ENCODE measurements at places on chromosomes 13 and 19.

DNA sequence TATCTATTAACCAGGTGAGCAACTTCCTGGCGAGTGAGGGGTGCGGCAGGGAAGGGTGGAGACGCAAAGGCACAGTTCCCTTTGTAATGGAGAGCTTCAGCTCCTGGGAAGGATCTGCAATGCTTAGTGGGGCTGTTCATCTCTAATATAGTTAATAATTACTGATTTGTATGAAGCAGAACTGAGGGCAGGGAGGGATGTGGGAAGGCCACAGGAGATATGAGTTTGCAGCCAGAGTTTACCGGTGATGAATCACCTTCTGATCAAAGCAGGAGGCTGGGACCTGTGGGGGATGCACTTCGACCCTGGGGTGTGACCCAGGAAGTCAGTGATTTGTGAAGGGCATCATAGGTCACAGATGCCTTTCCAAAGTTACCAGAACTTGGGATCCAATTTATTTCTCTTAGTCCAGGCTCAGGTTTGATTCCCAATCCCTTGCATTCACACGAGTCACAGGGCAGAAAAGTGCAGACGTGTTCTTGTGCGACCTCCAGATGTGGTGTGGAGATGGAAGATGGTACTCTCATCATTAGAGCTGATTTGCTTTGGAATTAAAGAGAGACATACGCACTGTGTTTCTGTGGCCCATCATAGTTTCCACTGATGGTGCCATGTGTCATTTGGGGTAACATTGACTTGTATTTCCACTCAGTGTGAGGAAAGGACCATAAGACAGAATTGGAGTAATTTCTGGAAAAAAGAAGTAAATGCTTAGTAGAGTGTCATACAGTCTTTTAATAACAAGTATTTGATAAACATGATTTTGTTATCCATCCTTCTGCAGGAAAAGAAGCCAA lies 55.0 kb downstream of the LRCH1 start:
- no peak for DNase-seq

DNA sequence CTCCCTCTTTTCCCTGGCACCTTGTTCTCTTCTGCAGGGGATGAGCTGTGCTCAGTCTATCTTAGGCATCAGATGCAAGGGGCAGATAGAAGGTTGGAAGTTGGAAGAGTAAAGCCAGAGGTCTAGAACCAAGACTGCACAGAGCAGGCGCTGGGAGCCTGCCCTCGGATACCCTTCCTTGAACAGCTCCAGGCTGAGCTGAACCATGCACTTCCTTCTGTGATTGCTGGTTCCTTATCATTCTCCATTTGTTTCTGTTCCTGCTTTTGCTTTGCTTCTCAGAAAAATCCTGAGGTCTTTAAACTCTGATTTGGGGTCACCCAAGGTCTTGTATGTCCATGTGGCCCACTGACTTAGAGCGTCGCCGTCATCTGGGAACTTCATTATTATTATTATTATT lies 36.3 kb downstream of the ARHGEF18 start:
- DNase-seq: no peak

GRCh38 chr19:40165362-40165937 lies 25.8 kb upstream of the MAP3K10 start:
- DNase-seq: peak; percentile 47

GRCh38 chr13:42487221-42487620 lies 86.7 kb upstream of the TNFSF11 start:
- DNase-seq: no peak

DNA sequence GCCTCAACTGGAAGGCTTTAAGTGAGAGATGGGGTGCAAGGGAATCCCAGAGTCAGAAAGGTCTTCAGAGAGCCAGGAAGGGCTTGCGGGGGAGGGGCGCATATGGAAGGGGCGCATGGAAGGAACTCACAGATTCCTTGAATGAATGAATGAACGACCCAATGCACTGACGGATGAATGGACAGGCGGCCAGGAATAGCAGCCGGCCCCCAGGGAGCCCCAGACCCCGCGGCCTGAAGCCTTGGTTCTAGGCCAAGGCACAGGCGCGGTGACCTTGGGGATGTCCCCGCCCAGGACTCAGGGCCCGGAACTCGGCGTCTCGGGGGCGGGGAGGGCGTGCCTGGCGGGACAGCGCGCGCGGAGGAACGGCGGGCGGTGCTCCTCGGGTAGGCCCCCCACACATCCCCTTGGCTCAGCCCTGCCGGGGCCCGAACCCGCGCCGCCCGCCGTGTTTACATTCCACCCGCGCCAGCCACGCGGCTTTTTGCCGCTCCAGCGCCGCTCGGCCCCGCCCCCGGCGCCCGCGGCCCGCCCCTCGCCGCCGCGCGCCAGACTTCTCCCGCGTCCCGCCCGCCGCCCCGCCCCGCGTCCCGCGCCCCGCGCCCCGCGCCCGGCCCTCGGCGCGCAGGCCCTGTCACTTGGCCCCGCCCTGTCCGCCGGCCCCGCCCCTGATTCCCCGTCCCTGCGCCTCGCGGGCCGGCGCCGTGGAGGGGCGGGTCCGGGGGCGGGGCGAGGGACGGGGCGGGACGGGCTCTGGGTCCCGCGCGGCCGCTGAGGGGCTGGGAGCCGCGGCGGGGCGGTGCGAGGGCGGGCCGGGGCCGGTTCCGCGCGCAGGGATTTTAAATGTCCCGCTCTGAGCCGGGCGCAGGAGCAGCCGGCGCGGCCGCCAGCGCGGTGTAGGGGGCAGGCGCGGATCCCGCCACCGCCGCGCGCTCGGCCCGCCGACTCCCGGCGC lies at the start of gene CCNE1:
Gene CCNE1 (plus strand): TSS at position 867 of the 955 bp plus-strand sequence. CDS start 565 bp downstream, outside the sequence.
- peak; percentile 70 for DNase-seq

GRCh38 chr13:78491978-78492377 lies 111.4 kb downstream of the POU4F1 start:
- DNase-seq: no peak

GRCh38 chr13:65784088-65784816 lies 1445.9 kb downstream of the PCDH9 start:
- no peak for DNase-seq

- no peak for DNase-seq
These were observed 11.8 kb upstream of the MIA start for GRCh38 chr19:40763526-40763925.

GRCh38 chr13:37486171-37486681 lies 112.3 kb downstream of the POSTN start:
- peak; percentile 58 for DNase-seq

DNA sequence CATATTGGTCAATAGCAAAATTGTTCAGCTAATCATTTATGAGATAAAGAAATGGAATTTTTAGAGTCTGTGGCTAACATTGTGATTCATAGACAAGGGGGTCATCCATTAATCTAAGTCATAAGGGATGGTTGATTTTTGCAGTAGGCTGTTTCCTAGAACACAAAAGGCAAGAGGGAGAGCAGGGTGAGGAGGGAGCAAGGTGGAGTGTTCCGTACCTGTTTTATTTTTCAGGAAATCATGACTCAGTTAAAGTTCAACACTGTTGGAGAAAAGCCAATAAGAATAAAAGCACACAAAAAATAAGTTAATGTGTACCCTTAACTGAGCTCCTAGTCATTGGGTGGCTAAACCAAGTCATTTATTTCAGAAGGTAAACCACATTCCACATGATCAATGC lies 512.4 kb upstream of the ATXN8OS start:
- DNase-seq: no peak

DNA sequence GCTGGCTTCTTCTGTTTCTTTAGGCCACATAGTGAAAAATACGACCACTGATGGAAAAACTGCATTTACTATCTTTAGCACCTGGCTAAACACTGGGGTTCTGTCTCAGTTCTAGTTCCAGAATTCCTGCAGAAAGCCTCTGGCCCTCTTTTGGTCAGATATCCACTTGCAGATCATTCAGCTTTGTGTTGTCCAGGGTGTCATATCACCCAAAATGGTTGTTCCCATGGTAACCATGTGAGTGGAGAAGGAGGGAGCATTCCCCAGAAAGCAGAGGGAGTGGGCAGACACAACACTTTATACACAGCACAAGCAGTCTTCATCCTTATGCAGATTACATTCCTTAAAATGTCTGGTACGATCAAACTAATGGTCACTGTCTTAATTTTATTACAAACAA lies 73.5 kb downstream of the CAB39L start:
- no peak for DNase-seq

GRCh38 chr19:39380521-39381502 lies 10.1 kb downstream of the PAF1 start:
- DNase-seq: no peak

- DNase-seq: no peak
These were observed 18.5 kb downstream of the PPP1R12C start for GRCh38 chr19:55098716-55099556.

DNA sequence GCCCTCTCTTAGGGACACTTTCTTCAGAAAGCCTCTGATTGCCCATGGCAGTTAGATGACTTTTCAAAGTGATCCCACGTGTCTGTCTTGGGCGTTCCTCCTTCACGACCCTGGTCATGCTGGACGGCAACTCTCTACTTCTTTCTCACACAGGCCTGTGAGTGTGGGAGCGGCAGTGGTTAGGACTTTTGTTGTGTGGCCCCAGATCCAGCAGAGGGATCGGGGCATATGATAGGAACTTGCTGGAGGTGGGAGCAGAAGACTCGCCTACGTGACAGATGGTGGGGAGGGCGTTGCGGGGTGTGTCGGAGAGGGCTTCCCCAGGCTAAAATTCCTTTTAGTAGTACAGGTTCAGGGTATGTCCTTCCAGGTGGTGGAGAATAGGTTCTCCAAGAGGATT lies 289.5 kb upstream of the MAB21L1 start:
- no peak for DNase-seq

- DNase-seq: peak; percentile 7
These were observed 29.3 kb downstream of the GSX1 start for GRCh38 chr13:27821566-27821965.

DNA sequence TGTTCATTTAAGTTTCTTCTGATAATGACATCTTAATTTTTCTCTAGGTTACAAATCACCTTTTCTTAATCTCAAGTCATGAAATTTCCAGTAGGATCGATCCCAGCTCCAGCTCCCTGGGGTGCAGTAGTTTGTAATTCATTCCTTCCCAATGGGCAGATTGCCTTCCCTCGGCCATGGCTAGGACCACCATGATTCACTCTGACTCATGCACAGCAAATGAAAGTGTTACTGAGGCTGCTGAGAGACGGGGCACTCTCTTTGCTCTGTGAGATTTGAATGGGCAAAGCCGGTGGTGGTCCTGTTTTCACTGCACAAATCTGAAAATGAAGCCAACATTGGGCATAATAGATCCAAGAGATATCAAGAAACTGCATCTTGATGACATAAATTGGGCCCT lies 202.8 kb upstream of the IRS2 start:
- peak; percentile 75 for DNase-seq

GRCh38 chr13:19158526-19159174 lies 23.0 kb downstream of the TUBA3C start:
- DNase-seq: no peak

DNA sequence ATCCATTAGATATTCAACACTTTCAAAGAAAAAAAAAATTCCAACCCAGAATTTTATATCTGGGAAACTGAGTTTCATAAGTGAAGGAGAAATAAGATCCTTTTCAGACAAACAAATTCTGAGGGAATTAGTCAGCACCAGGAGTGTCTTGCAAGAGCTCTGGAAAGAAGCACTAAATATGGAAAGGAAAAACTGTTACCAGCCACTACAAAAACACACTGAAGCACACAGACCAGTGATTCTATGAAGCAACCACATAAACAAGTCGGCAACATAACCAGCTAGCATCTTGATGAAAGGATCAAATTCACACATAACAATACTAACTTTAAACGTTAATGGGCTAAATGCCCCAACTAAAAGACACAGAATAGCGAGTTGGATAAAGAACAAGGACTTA lies 368.4 kb upstream of the MIR17HG start:
- no peak for DNase-seq

GRCh38 chr13:26221399-26221720 lies 754 bp downstream of the RNF6 start:
- no peak for DNase-seq

- no peak for DNase-seq
These were observed 1.1 kb downstream of the ATP13A1 start for GRCh38 chr19:19662344-19662743.

DNA sequence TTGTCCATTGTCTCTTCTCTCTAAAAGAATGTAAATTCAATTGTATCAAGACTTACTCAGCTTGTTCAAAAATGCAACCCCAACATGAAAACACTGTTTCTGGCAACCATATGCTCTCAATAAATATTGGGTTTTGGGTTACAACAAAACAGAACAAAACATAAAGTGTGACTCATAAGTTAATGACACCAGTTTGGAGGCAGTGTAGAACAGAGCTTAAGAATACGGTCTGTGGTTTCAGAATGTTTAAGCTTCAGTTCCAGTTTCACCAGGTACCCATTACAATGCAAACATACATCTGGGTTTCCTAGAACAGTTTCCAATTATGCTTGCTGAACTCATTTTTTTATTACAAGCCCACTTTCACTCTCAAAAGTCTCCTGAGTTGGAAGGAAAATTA lies 285.8 kb upstream of the PCDH9 start:
- peak; percentile 0 for DNase-seq

GRCh38 chr13:69109891-69110525 lies 997.6 kb upstream of the ATXN8OS start:
- DNase-seq: no peak

GRCh38 chr13:27617881-27618321 lies 2.4 kb downstream of the LNX2 start:
- no peak for DNase-seq

- DNase-seq: no peak
These were observed 3.3 kb downstream of the NANOS2 start for GRCh38 chr19:45911291-45911690.

DNA sequence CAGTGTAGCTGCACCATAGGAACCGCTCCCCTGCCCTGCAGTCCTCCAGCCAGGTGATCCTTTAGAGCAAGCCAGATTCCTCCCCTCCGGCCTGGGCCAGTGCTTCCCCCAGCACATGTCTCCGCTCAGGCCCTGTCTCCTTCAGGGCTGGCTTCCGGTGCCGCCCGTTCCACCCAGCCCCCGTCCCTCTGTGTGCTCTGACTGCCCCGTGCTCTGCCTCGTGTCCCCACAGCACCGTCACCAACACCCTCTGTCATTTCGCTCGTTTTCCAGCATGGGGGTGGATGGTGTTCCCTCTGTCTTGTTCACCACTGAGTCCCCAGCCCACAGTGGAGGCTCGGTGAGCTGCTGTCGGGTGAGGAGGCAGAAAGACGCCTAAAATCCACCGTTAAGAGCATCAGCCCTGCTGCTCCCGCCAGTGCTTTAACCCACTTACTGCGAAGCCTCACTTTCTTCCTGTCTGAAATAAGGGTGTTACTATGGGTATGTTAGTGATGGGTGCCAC lies 54.5 kb downstream of the TSSK6 start:
- peak; percentile 32 for DNase-seq

Data from fibroblast of the aortic adventitia (primary cell).